A549 treated with CpdA at 1 μM for 4 hours (cell line): ENCODE measurements at places on chromosomes 1 and 21. TPM values are rescaled to one million over a fixed set of nuclear protein-coding genes. Genes with fewer than 3 reads are reported as not detected.

Gene GJA5
- total RNA-seq: not detected in 5 replicates

Gene TNN
- 0.01 TPM in 1 of 5 replicates, not detected in the others for total RNA-seq

Gene SLC45A1
- 2.1 to 3.5 TPM (median 2.5 TPM) in 5 replicates for total RNA-seq

Gene COA7
- total RNA-seq: 19.6 to 24.4 TPM (median 22.0 TPM) in 5 replicates

Gene CXADR
- total RNA-seq: 6.3 to 9.2 TPM (median 8.6 TPM) in 5 replicates

Gene ANKRD65
- total RNA-seq: 0.08 to 0.10 TPM (median 0.09 TPM) in 3 of 5 replicates, not detected in the others

Gene S100A5
- total RNA-seq: 0.65 to 1.2 TPM (median 0.79 TPM) in 5 replicates

Gene CLCA1
- total RNA-seq: not detected in 5 replicates

Gene KRTAP11-1
- total RNA-seq: not detected in 5 replicates

Gene APCS
- total RNA-seq: not detected in 5 replicates

Gene RORC
- 0.03 to 0.06 TPM in 2 of 5 replicates, not detected in the others for total RNA-seq

Gene MRAP
- not detected in 5 replicates for total RNA-seq

Gene NMNAT2
- 0.47 to 1.2 TPM (median 0.86 TPM) in 5 replicates for total RNA-seq

Gene ERICH3
- not detected in 5 replicates for total RNA-seq

Gene FCRL5
- total RNA-seq: not detected in 5 replicates

Gene WNT9A
- total RNA-seq: 6.3 to 9.0 TPM (median 8.1 TPM) in 5 replicates

Gene FAM229A
- 2.9 to 5.4 TPM (median 3.8 TPM) in 5 replicates for total RNA-seq

Gene RNU1-1
- not detected in 5 replicates for total RNA-seq

Gene TNFAIP8L2
- total RNA-seq: not detected in 5 replicates

Gene ZNF648
- not detected in 5 replicates for total RNA-seq

Gene FTCD
- 0.05 TPM in 1 of 5 replicates, not detected in the others for total RNA-seq

Gene ANKRD45
- total RNA-seq: 0.15 TPM in 2 of 5 replicates, not detected in the others

Gene ARHGAP29
- total RNA-seq: 13.8 to 23.2 TPM (median 15.0 TPM) in 5 replicates

Gene HENMT1
- 4.0 to 6.0 TPM (median 4.8 TPM) in 5 replicates for total RNA-seq

Gene KLHDC7A
- total RNA-seq: 1.2 to 2.0 TPM (median 1.3 TPM) in 5 replicates

Gene ARHGAP30
- 0.05 to 0.19 TPM (median 0.11 TPM) in 4 of 5 replicates, not detected in the other for total RNA-seq

Gene ZYG11A
- total RNA-seq: 2.1 to 2.7 TPM (median 2.5 TPM) in 5 replicates

Gene RGSL1
- total RNA-seq: not detected in 5 replicates
